ENCODE measurements at places on chromosomes 12 and 14.

DNA sequence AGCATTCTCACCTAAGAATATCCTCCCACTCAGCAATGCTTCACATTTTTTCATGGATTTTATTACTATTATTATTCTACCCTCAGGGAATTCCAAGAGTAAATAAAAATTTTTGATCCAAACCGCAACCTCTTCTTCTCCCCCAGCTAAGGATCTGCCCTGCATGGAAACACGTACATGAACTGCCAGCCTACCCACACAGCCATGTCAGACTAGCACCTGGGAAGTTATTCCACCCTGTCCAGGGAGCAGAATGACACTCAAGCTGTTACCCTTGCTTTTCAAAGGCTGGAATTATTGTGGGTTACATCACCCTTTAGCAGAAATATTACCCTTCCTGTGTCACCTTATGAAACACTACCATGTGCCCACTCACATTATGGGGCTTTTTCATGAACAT, 227.3 kb upstream of the USP15 start:
- no peak for DNase-seq

- no peak for DNase-seq
These were observed 43.3 kb downstream of the SLC24A4 start for GRCh38 chr14:92366237-92366636.

- DNase-seq = peak; percentile 67
These were observed 259.1 kb downstream of the PCNX1 start for GRCh38 chr14:71166180-71166837.

- no peak for DNase-seq
These were observed 8.3 kb upstream of the RTL1 start for GRCh38 chr14:100911665-100912316.

GRCh38 chr12:100185361-100185894, 15.2 kb upstream of the ACTR6 start:
- DNase-seq = no peak

All from left colon (tissue), 2 donors.